ENCODE measurements at places on chromosomes 7 and 10. TPM values are rescaled to one million over a fixed set of nuclear protein-coding genes. Genes with fewer than 3 reads are reported as not detected.

Gene WEE2
- total RNA-seq, result not detected

Gene TRIM73
- total RNA-seq, result 4.0 TPM

Gene ENKUR
- total RNA-seq, result not detected

Gene ANLN
- total RNA-seq, result 0.73 TPM

Gene GIMAP8
- 0.22 TPM for total RNA-seq

Gene EVX1
- not detected for total RNA-seq

Gene CASD1
- total RNA-seq, result 28.4 TPM

Gene SHOC2
- total RNA-seq, result 92.7 TPM

Gene IFIT1
- 1.3 TPM for total RNA-seq

Gene AKR1C8
- not detected for total RNA-seq

Gene PRDX3
- total RNA-seq, result 62.8 TPM

Gene ARMC3
- total RNA-seq, result not detected

Gene ARHGAP22
- total RNA-seq, result 0.82 TPM

Gene CPA2
- total RNA-seq, result not detected

Gene GPR141
- not detected for total RNA-seq

Gene OGDH
- 79.5 TPM for total RNA-seq

Gene COMMD3
- 68.2 TPM for total RNA-seq

Gene PGAM2
- 1.2 TPM for total RNA-seq

Gene MRLN
- total RNA-seq, result not detected

Gene GNB2
- total RNA-seq, result 132 TPM

Gene GNGT1
- not detected for total RNA-seq

Gene TMEM273
- total RNA-seq, result 6.7 TPM

Gene DYDC2
- total RNA-seq, result not detected

Gene EFCAB10
- total RNA-seq, result not detected

Gene CALML5
- total RNA-seq, result not detected

Gene GIGYF1
- total RNA-seq, result 66.5 TPM

Gene PHKG1
- total RNA-seq, result 2.0 TPM

Gene TMEM254
- 16.2 TPM for total RNA-seq

Gene FOXI2
- not detected for total RNA-seq

Gene CFAP43
- not detected for total RNA-seq

Gene IL2RA
- 160 TPM for total RNA-seq

Gene GPR26
- not detected for total RNA-seq

Gene TNPO3
- 56.2 TPM for total RNA-seq

Gene CCL26
- not detected for total RNA-seq

Gene DOCK1
- total RNA-seq, result not detected

Gene CTTNBP2
- 0.49 TPM for total RNA-seq

Gene ATOH7
- total RNA-seq, result not detected

Gene ZCWPW1
- total RNA-seq, result 10.8 TPM

Gene PKD2L1
- total RNA-seq, result not detected

Gene CLDN4
- not detected for total RNA-seq

Gene MEOX2
- not detected for total RNA-seq

Gene SHH
- not detected for total RNA-seq

Gene PNLIP
- total RNA-seq, result not detected

Gene NYAP1
- total RNA-seq, result not detected

Gene OR2A7
- total RNA-seq, result 1.9 TPM
